ENCODE measurements at places on chromosomes 7 and 10. TPM values are rescaled to one million over a fixed set of nuclear protein-coding genes. Genes with fewer than 3 reads are reported as not detected.

- no peaks in the 10 kb centered on the region for H3K4me1 ChIP-seq
- H3K4me3 ChIP-seq: no peak overlapping the region
Measured at GRCh38 chr10:78859769-78860168, 209.0 kb upstream of the ZMIZ1 start.

DNA sequence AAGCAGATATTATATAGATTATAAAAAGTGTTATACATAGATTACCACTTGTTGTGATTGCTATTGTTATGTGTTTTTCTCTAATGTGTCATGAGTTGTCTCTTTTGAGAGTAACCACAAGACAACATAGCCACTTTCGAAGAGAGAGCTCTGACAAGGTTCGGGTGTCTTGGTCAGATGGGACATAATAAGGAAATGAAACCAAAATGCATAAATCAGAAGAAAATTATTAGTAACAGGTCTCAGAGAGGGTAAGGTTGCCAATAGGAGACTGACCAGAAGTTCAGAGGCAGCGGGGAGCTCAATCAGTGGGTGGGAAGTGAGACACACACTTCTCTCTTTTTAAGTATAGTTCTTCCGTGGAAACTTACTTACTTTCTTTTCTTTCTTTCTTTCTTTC, 639.2 kb upstream of the POT1 start:
- H3K36me3 ChIP-seq: no peaks in the 10 kb centered on the region
- DNase-seq: no peak
- no peaks in the 10 kb centered on the region for H3K27me3 ChIP-seq
- no peak overlapping the region for H3K4me3 ChIP-seq

DNA sequence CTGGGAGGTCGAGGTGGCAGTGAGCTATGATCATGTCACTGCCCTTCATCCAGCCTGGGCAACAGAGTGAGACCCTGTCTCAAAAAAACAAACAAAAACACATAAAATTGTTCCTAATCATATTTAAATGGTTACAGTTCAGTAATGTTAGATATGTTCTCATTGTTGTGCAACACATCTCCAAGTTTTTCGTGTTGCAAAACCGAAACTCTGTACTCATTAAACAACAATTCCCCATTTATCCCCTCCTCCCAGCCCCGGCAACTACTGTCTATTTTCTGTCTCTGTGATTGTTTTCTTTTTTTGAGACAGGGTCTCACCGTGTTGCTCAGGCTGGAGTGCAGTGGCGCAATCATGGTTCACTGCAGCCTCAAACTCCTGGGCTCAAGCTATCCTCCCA, 16.1 kb upstream of the PRXL2A start:
- no peak for DNase-seq
- peaks cover 21% of the 10 kb centered on the region for H3K27me3 ChIP-seq
- H3K36me3 ChIP-seq: no peaks in the 10 kb centered on the region
- H3K27ac ChIP-seq: no peak overlapping the region

GRCh38 chr7:47737601-47738000, 155.7 kb upstream of the TNS3 start:
- no peaks in the 10 kb centered on the region for H3K4me1 ChIP-seq
- DNase-seq: no peak
- no peaks in the 10 kb centered on the region for H3K36me3 ChIP-seq

DNA sequence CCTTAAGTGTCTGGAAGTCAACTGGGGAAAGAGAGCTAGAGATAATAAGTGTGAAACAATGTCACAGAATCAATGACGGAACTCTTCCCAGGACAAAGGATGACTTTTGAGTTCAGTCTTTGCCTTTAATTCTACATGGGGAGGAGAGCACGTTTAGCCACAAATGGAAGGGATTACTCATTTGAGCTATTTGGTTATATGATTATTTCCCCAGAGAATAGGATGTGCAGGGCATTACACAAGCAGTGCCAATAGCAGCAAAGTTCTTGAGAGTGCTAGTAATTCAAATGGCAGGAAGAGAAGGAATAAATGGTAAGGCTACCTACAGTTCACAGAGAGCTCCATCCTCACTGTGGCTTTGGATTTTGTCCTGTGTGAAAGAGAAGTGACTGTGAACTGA, 6.0 kb downstream of the EGFR start:
- no peak overlapping the region for H3K4me3 ChIP-seq
- H3K27ac ChIP-seq: no peak overlapping the region
- H3K4me1 ChIP-seq: no peaks in the 10 kb centered on the region

DNA sequence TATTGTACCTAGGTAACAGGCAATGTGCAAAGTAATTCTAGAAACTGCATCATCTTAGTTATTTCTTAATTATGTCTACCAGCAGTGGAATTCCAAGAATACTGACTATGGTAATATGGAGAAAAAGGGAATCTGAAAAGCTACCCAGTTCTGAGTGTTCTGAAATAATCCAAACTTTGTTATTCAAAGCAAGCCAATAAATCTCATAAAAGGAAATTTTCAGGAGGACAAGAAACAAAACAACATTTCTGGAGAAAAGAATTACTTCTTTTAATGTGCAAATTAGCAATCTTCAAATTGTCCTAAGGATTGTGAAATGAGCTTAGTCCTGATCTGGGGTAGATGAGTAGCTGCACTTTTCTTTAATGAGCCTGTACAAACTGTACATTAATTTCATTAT, 88.8 kb downstream of the MYO3A start:
- no peak overlapping the region for H3K27ac ChIP-seq
- H3K4me3 ChIP-seq: no peak overlapping the region
- no peak for DNase-seq
- H3K36me3 ChIP-seq: no peaks in the 10 kb centered on the region

DNA sequence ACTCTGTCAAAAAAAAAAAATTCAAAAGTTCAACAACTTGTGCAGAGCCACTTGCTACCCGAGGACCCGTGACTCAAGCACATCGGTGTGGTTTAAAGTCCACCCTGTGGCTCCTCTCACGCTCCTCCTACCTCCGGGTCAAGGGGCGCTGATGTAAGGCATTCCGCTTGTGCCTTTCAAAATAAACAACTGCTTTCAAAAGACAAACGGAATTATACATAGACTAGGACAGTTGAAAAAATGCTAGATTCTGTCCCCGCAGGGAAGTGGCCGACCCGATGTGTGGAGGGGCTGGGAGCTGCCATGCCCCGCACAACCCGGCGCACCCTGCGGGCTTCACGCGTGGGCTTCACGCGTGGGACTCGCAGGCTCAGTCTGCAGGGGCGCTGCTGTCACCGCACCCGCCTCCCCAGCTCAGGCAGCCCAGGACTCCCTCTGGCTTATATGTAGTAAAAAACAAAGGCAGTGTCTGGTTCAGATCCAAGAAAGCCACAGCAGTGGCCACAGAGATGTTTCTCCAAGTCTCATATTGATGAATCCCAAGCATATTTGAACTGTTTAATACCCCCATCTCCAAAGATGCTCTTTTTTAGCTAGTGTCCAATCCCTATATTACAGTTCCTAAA, 239.7 kb upstream of the INHBA start:
- peaks cover 13% of the 10 kb centered on the region for H3K27me3 ChIP-seq
- no peak for DNase-seq
- H3K4me1 ChIP-seq: no peaks in the 10 kb centered on the region
- no peak overlapping the region for H3K4me3 ChIP-seq
- no peak overlapping the region for H3K27ac ChIP-seq
- H3K36me3 ChIP-seq: no peaks in the 10 kb centered on the region

GRCh38 chr10:11328264-11329061, 283.0 kb downstream of the USP6NL start:
- no peaks in the 10 kb centered on the region for H3K36me3 ChIP-seq
- H3K4me3 ChIP-seq: no peak overlapping the region
- H3K27me3 ChIP-seq: no peaks in the 10 kb centered on the region
- no peak overlapping the region for H3K27ac ChIP-seq
- no peaks in the 10 kb centered on the region for H3K4me1 ChIP-seq

- peaks cover 17% of the 10 kb centered on the region for H3K4me1 ChIP-seq
- DNase-seq: no peak
- no peak overlapping the region for H3K4me3 ChIP-seq
- H3K36me3 ChIP-seq: peaks cover 25% of the 10 kb centered on the region
- no peak overlapping the region for H3K27ac ChIP-seq
Measured at GRCh38 chr10:72277996-72278667, 4.4 kb downstream of the DDIT4 start.

The KIF11 gene
- total RNA-seq: 30.1 TPM

The MRPS16 gene
- total RNA-seq: 239 TPM

The DGKI gene
- not detected for total RNA-seq

The FGFBP3 gene
- 3.0 TPM for total RNA-seq
